T-helper 2 cell treated with Interferon-gamma antibody and Interleukin-4, amounts not matched to agents 100 ng/mL and 5 ng/mL, for 36 hours (primary cell): ENCODE measurements at places on chromosomes 4 and X. TPM values are rescaled to one million over a fixed set of nuclear protein-coding genes. Genes with fewer than 3 reads are reported as not detected.

DNAJB14 gene
- 51.8 and 54.3 TPM in 2 replicates for total RNA-seq

NAP1L2 gene
- total RNA-seq: 2.4 and 2.9 TPM in 2 replicates

TSR2 gene
- 31.6 and 36.0 TPM in 2 replicates for total RNA-seq

MAGEA2B gene
- total RNA-seq: not detected in 2 replicates

ELOVL6 gene
- 25.8 and 28.8 TPM in 2 replicates for total RNA-seq

SMR3B gene
- total RNA-seq: not detected in 2 replicates

SAP30 gene
- total RNA-seq: 23.1 and 24.9 TPM in 2 replicates

TDO2 gene
- total RNA-seq: not detected in 2 replicates

SSX2B gene
- total RNA-seq: not detected in 2 replicates

DGKK gene
- total RNA-seq: not detected in 2 replicates

COX7B2 gene
- total RNA-seq: not detected in 2 replicates

UNC5C gene
- total RNA-seq: not detected in 2 replicates

PPP4R3C gene
- total RNA-seq: not detected in 2 replicates

UFSP2 gene
- 18.0 and 23.5 TPM in 2 replicates for total RNA-seq
